ENCODE measurements at places on chromosomes 16 and 17. TPM values are rescaled to one million over a fixed set of nuclear protein-coding genes. Genes with fewer than 3 reads are reported as not detected.

DNA sequence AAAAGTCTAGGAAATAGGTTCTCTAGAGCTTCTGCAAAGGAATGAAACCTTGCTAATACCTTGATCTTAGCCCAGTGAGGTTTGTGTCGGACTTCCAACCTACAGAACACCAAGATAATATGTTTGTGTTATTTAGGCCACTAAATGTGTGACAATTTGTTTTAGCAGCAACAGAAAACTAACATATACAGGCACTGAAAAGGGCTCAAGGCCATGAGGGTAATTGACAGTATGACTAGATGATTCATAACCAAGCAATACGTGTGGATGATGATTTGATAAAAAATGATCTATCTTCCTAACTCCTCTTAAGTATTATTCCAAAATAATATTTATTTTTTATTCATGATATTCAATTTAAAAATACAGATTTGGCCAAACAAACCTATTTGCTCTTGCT is 27.7 kb upstream of the MED13 start:
- no peak overlapping the region for H3K4me3 ChIP-seq
- DNase-seq, result no peak
- no peaks in the 10 kb centered on the region for H3K36me3 ChIP-seq
- no peaks in the 10 kb centered on the region for H3K27me3 ChIP-seq
- H3K27ac ChIP-seq, result no peak overlapping the region
- H3K4me1 ChIP-seq, result no peaks in the 10 kb centered on the region

DNA sequence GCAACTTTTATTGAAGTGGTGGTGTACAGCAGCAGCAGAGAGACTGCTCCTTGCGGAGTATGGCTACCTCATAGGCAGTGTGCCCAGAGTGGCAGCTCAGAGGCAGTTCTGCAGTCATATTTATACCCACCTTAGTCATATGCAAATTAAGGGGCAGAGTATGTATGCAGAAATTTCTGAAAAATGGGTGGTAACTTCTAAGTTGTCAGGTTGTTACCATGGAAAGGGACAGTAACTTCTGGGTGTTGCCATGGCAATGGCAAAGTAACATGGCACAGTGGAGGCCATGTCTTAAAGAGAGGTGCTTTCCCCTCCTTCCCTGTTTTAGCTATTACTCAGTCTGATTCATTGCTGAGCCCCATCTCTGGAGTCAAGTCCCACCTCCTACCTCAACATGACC is 53.4 kb downstream of the MEOX1 start:
- no peaks in the 10 kb centered on the region for H3K27me3 ChIP-seq
- no peak for DNase-seq
- H3K36me3 ChIP-seq, result no peaks in the 10 kb centered on the region
- H3K4me1 ChIP-seq, result no peaks in the 10 kb centered on the region
- no peak overlapping the region for H3K27ac ChIP-seq
- H3K4me3 ChIP-seq, result no peak overlapping the region

P2RX1 gene
- total RNA-seq, result 0.94 TPM

SLC52A1 gene
- not detected for total RNA-seq

KRT28 gene
- not detected for total RNA-seq

All from psoas muscle (tissue), 8 donors.